ENCODE measurements at places on chromosomes 12 and 14.

DNA sequence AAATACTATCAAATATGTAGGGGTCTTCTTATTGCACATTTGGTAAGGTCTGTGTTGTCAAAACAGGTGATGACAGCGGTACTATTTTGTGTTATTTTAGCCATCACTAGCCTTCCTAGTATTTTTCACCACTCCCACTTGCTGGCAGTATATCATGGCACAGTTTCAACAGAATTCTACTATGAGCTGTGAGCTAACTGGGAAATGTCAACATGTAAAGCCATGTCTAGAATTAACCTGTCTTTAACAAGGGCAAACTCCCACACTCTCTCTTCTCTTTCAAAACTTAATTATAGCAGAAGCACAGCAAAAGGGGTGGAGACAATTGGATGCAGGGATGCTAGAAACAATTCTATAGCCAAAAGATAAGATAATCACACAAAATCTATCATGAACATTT is 253.4 kb downstream of the PAX9 start:
- no peak for DNase-seq

GRCh38 chr14:93720981-93721483 is 67.3 kb downstream of the PRIMA1 start:
- no peak for DNase-seq

GRCh38 chr12:122917507-122918121 is 21.7 kb upstream of the VPS37B start:
- no peak for DNase-seq

- DNase-seq: no peak
Observed at GRCh38 chr12:6970096-6970527, 352 bp downstream of the PHB2 start.

DNA sequence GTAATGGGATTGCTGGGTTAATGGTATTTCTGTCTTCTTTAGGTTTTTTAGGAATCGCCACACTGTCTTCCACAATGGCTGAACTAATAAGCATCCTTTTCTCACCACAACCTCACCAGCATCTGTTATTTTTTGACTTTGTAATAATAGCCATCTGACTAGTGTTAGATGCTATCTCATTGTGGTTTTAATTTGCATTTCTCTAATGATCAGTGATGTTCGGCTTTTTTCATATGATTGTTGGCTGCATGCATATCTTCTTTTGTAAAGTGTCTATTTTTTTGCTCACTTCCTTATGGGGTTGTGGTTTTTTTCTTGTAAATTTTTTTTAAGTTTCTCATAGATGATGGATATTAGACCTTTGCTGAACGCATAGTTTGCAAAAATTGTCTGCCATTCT is 377.9 kb downstream of the GALC start:
- DNase-seq: no peak

DNA sequence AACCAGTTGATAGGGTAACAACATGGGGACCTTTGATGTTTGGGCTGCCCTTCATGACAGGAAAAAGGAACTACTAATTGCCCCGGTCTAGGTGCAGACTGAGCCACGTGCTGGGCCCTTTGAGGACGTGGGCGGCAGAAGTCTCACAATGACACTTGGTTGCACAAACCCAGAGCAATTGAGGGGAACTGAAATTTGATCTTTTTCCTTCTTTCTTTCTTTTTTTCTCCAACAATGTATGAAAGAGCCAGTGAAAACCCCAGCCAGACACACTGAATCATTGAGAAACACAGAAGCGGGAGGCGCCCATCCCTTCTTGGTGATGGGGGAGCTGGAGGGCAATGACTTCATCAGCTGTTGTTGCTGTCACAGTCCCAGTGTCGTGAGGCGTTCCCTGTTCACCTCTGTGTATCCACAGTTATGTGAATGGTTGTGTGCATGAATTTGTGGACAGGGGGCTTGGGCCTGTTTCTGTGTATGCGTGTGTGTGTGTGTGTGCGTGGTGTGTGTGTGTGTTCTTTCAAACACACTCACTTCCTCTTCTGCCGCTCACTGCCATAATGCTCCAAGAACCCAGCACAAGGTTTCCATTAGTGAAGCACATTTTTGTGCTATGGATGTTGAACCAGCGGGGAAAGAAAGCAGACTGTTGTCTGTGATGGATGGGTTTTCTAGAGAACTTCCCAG is 137.5 kb upstream of the CCND2 start:
- DNase-seq: no peak

- no peak for DNase-seq
Observed at GRCh38 chr14:22634233-22634900, 9.8 kb downstream of the OR6J1 start.

GRCh38 chr14:86541972-86542371 is 1012.0 kb downstream of the FLRT2 start:
- DNase-seq: no peak

- no peak for DNase-seq
Observed at GRCh38 chr12:12403264-12404248, 46.7 kb downstream of the BORCS5 start.

Data from stimulated activated CD8-positive, alpha-beta memory T cell treated with anti-CD3 and anti-CD28 coated beads, Interleukin-4, amount 100 ng/mL, for 4 hours (primary cell).